ENCODE measurements at places on chromosomes 6 and 20.

- no peak for DNase-seq
Measured at GRCh38 chr6:149961728-149962425, 1.9 kb upstream of the ULBP1 start.

DNA sequence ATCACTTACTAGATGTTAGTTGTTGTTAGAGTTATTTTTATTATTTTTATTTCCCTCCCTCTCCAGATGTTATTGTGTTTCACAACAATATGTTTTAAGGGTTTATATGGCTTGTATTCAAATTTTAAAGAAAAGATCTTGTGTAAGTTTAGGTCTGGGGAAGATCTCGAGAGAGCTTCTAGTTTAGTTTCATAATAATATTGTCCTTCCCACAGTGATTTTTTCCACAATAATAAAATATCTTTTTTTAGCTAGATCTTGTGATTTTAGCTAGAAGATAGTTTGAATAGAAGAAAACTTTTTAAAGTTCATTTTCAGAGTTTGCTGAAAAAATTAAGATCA lies 55.0 kb downstream of the ADGRG6 start:
- DNase-seq: no peak

DNA sequence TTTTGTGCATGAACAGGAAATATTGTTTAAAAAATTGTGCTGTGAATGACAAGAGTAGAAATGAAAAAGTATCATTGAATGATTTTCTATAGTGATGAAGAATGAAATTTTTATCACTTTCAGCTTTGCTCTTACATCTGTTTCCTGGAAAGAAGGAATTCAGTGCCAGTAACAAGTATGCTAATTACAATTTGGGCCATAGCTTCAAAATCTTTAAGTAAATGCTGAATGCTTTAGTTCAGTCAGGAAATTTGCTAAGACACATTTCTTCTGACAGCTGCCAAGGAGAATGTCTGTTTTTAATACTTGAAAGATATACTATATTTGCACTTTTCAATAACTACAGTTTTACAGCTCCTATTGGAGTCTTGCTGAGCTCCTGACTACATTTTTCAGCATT lies 203.7 kb upstream of the RSPO3 start:
- no peak for DNase-seq

DNA sequence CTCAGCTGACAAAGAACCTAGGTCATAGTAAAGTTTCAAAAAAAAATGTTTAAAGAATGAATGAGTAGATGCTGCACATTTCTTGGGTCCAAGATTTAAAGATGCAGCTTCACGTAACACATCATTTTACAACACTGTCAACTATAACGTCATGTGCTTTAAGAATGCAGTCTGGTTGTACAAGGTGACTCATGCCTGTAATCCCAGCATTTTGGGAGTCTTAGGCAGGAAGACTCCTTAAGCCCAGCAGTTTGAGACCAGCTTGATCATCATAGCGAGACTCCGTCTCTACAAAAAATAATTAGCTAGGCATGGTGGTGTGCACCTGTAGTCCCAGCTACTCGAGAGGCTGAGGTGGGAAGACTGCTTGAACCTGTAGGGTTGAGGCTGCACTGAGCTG lies 21.9 kb downstream of the SLC17A5 start:
- no peak for DNase-seq

- no peak for DNase-seq
Measured at GRCh38 chr6:90053614-90054013, 159.3 kb downstream of the GJA10 start.

GRCh38 chr6:157246048-157246630 lies 77.2 kb downstream of the TMEM242 start:
- DNase-seq: no peak

GRCh38 chr6:34961574-34961973 lies 72.5 kb downstream of the ANKS1A start:
- no peak for DNase-seq

- DNase-seq: no peak
Measured at GRCh38 chr20:34708621-34709043, 4.5 kb downstream of the TP53INP2 start.
